ENCODE measurements at places on chromosomes 11 and 22.

- no peak for DNase-seq
These were observed 26.2 kb downstream of the PITPNB start for GRCh38 chr22:27892811-27893210.

DNA sequence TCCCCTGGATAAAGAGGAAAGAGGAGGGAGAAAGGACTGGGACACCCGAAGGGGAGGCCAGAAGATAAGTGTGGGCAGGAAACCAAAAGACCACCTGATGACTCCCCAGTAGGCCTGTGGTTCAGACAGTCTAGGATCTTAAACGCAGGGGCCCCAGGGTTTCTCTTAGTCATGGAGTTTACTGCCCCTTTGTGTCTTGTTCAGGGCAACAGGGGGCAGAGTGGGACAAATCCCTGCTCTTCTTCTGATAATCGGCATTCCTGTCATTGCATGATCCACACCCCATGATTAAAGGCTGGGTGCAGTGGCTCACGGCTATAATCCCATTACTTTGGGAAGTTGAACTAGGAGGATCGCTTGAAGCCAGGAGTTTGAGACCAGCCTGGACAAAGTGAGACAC, 4.7 kb upstream of the TMPRSS13 start:
- DNase-seq: no peak

GRCh38 chr22:25510876-25511275, 53.6 kb upstream of the GRK3 start:
- no peak for DNase-seq

- no peak for DNase-seq
These were observed 725.1 kb downstream of the NTM start for GRCh38 chr11:132095230-132096131.

- DNase-seq: no peak
These were observed 484.9 kb downstream of the BUD13 start for GRCh38 chr11:116287866-116288265.

All from RWPE1 (cell line).